ENCODE measurements at places on chromosomes 1 and 21.

DNA sequence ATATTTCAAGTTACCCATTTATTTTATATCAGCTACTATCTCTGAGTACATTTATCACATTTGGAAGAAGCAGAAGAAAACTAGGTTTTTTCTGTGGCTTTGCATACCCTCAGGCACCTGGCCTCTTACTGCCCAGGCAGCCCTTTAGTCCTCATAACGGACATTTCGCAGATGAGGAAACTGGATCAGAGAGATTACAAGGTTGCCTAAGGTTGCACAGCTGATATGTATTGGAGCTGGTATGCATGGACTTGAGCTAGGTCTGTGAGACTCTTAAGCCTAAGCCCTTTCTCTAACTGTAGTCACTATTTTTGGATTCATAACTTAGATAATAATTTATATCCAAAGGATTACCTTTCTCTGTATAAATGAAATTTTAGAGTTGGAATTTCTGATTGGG lies 4.0 kb downstream of the CNIH3 start:
- DNase-seq: no peak

DNA sequence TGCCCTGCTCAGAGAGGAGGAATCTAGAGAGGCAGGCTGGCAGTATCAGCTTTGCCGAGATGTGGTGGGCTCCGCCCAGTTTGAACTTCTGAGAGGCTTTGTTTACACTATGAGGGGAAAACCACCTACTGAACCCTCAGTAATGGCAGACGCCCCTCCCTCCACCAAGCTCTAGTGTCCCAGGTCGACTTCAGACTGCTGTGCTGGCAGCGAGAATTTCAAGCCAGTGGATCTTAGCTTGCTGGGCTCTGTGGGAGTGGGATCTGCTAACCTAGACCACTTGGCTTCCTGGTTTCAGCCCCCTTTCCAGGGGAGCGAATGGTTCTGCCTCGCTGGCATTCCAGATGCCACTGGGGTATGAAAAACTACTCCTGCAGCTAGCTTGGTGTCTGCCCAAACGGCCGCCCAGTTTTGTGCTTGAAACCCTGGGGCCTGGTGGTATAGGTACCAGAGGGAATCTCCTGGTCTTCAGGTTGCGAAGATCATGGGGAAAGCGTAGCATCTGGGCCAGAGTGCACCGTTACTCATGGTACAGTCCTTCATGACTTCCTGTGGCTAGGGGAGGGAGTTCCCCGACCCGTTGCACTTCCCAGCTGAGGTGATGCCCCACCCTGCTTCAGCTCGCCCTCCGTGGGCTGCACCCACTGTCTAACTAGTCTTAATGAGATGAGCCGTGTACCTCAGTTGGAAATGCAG lies 43.6 kb downstream of the C21orf91 start:
- no peak for DNase-seq

DNA sequence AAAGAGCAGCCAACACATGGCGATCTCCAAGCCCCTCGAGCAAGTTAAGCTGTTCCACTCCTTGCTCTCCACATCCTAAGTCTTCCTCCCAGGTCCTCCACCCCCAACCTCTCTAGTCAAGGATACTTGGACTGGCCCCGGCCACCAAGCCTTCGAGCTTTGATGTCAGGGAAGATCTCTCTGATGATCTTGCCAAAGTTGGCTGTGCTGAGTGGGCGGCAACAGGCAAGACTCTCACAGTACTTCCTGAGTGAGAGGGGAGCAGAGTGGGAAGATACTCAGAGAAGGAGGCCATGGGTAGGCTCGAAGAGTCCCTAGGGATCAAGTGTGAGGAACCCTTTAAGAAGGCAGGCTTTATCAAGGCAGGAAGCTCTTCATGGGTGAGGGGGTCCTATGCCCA lies 2.8 kb downstream of the RFX5 start:
- no peak for DNase-seq

DNA sequence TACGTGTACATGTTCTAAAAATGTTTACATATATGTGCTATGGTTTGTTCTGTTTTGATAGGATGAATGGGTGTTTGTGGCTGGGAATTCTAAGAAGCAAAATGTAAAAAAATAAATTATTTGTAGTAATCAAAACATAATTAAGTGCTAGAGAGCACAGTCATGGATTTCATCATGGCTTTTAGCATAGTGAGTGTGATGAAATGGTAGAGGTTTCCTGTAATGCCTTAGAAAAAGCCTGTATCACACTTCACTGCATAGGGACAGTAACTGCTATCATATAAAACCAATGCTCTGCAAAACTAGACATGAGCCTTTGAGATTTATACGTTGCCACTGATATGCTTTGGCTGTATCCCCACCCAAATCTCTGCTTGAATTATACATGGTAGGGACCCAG lies 99.8 kb downstream of the PTGER3 start:
- no peak for DNase-seq

GRCh38 chr1:66434096-66434495 lies 99.9 kb upstream of the SGIP1 start:
- peak; percentile 95 for DNase-seq

GRCh38 chr1:5508669-5509330 lies 483.4 kb downstream of the NPHP4 start:
- DNase-seq: no peak

DNA sequence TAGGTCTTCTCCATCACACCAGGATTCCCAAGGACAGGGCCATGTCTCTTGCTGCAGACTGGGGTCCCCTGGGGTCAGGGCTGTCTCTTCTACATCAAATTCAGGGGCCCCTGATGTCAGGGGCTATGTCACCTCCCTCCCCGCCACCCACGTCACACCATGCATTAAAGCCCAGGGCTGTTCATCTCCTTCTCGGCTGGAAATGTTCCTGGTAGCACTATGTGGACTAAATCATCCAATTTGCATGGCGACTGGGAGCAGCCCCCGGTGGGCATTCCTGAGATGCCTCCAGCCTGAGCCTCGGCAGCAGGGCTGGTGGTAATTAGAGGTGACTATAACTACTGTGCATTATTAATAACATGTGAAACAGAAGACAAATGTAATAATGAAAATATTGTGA lies 151.7 kb upstream of the HMGB4 start:
- peak; percentile 79 for DNase-seq

Measured in fibroblast of skin of right biceps (primary cell).